ENCODE measurements at places on chromosomes 3 and 15.

- no peak for DNase-seq
Observed at GRCh38 chr3:44899683-44900367, 25.4 kb downstream of the TGM4 start.

DNA sequence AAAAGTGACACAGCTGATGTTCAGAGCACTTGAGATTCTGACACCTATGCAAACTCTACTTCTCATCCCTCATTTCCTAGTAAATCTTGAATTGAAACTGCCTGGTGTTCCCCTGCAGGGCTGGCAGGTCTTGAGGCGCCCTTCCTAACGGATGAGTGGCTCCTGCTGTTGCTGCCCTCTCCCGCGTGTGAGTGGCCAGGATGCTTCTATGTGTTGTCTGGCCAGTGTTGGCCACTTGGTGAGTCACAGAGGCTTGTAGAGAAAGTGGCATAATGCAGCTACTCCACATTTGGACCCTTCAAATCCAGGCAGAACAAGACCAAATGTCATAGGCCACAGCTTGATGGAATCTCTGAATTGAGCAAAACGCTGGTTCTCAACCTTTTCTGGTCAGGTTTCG, 63.6 kb downstream of the MOBP start:
- DNase-seq = no peak

DNA sequence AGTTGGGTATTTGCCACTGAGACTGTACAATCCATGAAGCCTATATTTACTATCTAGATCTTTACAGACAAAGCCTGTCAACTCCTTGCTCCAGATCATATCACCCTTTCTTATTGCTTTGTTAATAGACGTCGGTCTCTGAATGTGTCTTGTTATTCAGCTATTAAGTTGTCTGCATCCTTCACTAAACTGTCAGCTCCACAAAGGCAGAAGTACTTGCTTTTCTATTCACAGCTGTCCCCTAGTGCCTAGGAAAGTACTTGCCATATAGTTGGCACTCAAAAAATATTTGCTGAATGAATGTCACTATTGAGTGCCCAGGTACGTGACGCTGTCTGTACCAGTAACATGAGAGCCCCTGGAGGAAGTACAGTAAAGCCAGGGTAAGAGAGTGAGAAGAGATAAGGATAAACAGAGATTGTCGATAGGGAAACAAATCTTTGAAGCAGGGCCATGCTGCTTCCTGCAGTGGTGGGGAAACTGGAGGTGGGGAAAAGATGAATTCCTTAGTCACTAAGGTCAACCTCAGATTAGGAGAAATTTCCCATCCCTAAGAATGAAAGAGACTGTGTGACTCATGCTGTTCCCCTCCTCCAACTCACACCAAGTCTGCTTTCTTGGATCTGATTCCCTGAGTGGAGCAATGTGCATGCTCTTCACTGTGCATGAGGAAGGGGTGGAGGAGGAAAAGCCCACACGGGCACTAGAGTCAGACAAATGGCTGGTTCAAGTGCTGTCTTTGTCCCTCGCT, 36.3 kb downstream of the PRICKLE2 start:
- peak; percentile 98 for DNase-seq

DNA sequence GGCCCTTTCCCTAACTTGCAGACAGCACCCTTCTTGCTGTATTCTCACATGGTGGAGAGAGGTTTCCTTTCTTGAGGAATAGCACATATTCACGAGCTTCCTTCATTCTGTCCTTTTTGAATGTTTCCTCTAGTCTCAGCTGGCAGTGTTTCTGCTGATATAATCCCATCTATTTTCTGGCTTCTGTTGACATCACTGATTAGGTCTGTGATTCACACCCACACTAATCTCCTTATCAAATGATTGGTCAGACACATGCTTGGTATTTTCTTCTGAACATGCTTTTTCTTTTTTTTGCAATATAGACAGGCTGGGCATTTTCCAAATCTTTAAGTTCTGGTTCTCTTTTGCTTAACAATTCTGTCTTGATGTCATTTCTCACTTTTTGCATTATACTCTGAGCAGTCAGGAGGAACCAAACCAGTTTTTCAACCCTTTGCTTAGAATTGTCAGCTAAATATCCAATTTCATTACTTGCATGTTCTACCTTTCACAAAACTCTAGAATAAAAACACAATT, 65.4 kb downstream of the OXSM start:
- DNase-seq = peak; percentile 7

DNA sequence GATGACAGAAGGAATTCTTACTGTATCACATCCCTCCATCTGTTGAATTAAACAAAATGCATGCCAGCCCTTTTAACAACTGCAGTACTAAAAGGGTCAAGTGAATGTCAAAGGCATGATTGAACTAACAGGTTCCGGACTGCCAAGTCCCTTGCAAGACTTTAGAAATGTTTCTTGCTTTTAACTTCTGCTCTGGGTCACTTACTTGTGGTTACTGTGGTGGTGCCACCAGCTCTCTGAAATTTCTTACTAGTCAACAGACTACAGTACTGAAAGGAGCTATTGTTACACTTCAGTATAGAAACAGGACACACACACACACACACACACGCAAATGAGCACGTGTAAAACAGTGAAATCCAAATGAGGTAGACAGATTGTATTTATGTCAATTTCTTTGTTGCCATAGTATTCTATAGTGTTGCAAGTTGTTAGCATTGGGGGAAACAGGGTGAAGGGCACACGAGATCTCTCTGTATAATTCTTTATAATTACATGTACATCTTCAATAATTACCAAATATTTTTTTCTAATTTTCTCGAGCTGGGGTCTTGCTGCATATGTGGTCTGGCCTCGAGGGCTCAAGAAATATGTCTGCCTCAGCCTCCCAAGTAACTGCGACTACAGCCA, 79.9 kb upstream of the SLC25A26 start:
- no peak for DNase-seq

- DNase-seq = no peak
Observed at GRCh38 chr3:65939801-65940246, 98.9 kb downstream of the MAGI1 start.

DNA sequence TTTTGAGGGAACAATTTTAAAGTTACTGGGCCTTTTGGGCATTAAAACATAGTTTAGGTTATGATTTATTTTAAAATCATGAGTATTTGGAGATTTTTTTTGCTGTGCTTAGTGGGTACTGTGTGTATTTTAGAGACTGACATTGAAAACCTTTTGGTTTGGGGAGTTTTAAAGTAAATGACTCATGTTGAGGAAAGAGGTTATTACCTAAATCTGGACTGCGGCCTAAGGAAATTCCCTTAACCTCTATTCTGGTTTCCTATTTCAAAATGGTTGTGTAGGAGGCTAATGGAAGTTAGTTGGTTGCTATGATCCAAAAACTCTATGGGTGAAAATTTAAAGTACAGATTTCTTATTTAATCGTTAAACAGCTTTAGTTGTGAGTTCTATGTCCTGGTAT, 57.3 kb upstream of the DPH6 start:
- DNase-seq = peak; percentile 36

- DNase-seq = no peak
Observed at GRCh38 chr15:99307735-99308134, 56.5 kb downstream of the LRRC28 start.
